Stimulated activated CD8-positive, alpha-beta memory T cell treated with anti-CD3 and anti-CD28 coated beads, Interleukin-15, amount 100 ng/mL, for 24 hours (primary cell): ENCODE measurements at places on chromosomes 12 and 14.

DNA sequence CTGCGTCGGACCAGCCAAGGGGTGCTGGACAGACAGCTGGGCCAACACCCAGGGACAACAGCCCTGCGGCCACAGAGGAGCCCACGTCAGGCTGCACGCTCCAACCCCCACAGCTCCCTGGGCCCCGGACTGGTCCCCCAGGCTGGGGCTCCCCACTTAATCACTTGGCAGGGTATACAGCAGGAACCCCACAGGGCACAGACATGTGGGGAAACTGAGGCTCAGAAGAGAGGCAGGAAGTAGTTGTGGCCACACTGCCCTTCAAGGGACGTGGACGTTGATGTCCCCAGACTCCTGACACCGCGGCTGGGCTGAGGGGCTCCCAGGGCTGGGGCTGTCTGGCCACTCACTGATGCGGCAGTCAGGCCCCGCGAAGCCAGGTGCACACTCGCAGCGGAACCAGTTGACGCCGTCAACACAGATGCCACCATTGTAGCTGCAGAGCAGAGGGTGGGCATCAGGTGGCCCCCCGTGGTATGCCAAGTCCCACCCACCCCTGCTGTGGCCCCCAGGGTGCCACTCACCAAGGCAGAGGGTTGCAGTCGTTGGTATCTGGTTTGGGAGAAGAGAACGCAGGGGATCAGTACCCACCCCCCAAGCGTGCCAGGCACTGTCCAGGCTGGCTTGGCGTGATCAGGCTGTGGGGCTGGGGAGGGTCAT is 21.5 kb downstream of the JAG2 start:
- no peak for DNase-seq

DNA sequence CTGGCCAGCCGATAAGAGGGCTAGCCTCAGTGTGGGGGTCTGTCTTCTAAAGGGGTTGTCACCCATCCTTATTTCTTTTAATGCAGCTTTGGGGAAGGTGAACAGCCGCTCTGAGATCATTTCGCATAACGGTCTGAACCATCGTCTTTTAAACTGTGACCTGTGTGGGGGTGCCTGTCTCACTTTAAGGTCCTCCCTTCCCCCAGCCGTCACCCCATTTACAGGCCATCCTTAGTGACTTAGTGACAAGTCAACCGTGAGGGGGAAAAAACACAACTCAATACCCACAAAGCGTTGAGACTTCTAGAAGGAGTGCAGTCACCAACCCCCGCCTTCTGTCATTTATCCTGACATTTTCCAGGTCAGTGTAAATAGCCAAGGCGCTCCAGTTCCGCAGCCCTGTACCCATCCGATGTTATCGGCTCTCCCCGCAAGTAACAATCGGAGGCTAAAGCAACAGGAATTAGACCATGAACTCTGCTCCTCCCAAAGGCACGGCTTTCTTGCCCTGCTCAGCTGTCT is 505 bp upstream of the DENND5B start:
- DNase-seq: no peak

DNA sequence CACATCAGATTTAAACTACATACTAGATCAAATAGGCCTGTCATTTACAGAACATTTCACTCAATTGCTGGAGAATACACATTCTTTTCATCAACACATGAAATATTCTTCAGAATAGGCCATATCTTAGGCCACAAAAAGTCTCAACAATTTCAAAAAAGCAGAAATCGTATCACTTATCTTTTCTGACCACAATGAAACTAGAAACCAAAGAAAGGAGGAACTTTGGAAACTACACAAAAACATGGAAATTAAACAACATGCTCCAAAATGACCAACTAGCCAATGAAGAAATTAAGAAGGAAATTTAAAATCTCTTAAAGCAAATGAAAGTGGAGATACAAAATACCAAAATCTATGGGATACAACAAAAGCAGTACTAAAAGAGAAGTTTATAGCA is 35.1 kb downstream of the PARP11 start:
- no peak for DNase-seq

- DNase-seq: no peak
These were observed 15.8 kb downstream of the CD9 start for GRCh38 chr12:6215932-6216494.

DNA sequence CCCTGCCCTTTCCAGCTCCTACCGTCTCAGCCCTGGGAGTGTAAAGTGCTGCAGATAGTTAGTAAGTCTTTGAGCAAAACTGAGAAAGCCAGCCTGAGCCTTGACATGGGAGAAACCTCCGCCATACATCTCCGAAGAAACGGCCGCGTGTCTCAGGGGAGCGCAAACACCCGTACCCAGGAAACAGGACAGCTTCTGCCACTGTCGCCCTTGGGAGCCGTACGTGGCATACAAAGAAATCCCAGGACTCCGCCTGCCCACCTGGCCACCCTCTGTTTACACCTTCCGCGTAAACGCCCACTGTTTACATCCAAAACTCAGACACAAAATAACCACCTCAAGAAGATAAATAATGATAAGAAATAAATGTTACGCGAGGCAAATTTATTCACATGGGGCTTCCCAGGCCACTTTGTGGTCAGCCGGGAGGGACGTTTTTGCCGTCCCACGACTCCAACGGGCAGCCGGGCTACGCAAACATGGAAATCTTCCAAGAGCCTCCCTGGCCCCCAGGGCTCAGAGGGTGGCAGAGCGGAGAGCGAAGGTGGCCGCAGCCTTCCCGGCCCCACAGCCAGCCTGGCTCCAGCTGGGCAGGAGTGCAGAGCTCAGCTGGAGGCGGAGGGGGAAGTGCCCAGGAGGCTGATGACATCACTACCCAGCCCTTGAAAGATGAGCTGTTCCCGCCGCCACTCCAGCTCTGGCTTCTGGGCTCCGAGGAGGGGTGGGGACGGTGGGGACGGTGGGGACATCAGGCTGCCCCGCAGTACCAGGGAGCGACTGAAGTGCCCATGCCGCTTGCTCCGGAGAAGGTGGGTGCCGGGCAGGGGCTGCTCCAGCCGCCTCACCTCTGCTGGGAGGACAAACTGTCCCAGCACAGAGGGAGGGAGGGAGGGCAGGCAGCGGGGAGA is at the start of gene BDKRB2:
Gene BDKRB2 (plus strand): TSS at position 689 of the 908 bp plus-strand sequence. CDS start 32,269 bp downstream, outside the sequence.
- no peak for DNase-seq

DNA sequence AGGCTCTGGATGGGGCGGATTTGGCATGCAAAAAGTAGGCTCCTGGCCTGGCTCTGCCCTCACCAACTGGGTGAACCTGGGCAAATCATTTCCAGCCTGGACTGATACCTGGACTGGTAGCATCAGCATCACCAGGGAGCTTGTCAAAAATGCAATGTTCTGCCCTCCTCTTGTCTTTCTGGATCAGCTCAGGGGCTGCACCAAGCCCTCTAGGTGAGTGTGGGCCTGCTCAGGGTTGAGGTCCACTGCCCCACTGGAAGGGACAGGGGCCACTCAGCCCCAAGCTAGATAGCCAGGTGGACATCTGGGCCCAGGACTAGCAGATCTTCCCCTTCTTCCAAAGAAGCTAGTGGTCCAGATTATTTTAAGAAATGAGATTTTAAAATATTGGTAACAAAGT is 99.6 kb downstream of the RBM19 start:
- DNase-seq: no peak

DNA sequence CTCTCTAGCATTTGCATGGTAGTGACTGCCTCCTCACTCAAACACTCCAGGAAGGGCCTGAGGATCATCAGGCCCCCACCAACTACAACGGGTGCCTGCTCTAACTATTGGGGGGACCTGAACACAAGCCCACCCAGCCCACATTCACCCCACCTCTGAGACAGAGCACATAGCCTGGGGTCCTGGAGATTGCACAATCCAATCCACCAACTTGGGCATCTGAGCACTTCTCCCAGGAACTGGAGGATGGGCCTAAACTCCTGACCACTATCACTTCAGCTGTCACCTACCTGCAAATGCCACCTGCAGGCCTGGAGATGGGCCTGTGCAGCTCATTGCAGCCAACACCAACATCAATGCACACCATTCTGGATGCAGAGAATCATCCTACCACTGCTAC is 66.6 kb downstream of the TMTC3 start:
- DNase-seq: no peak

DNA sequence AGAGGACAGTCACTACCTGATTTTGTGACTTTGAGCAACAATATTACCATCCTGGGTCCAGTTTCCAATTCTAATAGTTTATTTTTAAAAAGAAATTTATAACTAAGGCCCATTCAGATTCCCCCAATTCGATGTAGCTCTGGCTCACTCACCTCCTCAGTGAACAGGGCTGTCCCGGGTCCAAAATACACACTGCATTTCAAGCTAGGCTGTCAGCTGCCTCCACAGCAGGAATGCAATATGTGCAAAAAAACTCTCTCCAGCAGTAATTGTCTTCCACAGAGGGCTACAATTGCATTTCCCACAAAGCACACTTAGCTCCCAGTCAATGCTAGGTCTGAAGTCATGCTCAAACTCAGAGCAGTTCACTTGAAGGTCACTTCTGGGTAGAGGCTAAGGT is 39.3 kb upstream of the ZNF641 start:
- no peak for DNase-seq
